ENCODE measurements at places on chromosomes 7 and 10.

- DNase-seq: no peak
These were observed 206.1 kb upstream of the CELF2 start for GRCh38 chr10:10811562-10811961.

- no peak for DNase-seq
These were observed 71.4 kb downstream of the NEURL1 start for GRCh38 chr10:103564776-103565520.

DNA sequence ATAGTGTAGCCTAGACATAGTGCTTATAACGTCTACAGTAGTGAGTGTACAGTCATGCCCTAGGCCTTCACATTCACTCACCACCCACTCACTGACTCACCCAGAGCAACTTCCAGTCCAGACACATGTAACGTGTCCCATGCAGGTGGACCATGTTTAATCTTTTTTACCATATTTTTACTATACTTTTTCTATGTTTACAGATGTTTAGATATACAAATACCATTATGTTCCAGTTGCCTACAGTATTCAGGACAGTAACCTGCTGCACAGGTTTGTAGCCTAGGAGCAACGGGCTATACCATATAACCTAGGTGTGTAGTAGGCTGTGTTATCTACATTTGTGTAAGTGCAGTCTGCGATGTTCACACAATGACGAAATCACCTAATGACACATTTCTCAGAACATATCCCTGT lies 11.0 kb downstream of the MPP7 start:
- DNase-seq: peak; percentile 11

GRCh38 chr7:139526578-139527544 lies 3.4 kb downstream of the CLEC2L start:
- no peak for DNase-seq

DNA sequence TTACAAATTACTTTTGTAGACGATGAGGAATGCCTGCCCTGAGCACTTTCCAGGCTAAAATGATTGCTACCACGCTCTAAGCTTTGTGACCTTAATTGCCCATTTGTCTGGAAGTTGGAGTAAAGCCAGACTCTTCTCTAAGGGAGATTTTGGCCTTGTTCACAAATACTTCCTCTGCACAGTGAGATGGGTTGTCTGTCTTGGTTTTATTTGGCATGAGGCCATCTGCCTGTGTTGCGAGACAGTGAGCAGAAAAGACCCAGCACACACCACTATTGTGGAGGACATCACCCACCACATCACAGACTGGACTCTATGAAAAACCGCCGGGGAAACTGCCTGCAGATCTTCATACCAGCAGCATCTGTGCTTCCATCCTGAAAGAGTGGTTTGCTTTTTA lies 138.4 kb downstream of the BICC1 start:
- no peak for DNase-seq

DNA sequence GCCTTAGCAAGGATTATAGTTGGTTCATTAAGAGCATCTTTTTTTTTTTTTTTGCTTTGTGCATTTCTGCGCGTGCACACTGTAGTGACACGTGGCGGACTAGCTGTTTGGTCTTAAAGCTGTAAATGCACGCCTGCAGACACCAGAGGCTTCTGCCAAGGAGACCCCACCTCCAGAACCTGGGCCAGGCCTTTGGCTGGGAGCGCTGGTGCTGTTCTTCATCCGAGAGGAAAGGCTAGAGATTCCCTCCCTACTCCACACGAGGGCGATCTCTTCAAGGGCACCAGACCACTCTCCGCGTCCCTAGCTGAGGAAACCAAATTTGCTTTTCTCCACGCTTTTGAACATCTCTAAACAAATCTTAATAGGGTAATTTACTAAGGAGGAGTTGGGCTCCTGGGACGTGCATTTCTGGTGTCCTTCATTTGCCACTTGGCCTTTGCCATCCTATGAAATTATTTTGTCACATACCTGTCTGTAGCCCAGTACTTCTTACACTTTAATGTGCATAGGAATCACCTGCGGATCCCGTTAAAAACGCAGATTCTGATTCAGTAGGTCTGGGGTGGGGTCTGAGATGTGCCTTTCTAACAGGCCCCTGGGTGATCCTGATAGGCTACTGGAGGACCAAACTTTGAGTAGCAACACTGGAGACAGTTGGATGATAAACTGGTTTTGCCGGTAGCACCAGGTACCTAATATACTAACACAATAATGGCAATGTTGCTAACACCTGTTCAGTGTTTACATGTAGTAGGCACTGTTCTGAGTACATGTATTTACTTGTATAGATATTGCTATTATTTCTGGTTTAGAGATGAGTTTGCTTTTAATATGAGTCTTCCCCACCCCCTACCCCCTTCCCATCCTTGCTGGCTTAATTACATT lies 1.3 kb upstream of the SLC26A5 start:
- DNase-seq: no peak

DNA sequence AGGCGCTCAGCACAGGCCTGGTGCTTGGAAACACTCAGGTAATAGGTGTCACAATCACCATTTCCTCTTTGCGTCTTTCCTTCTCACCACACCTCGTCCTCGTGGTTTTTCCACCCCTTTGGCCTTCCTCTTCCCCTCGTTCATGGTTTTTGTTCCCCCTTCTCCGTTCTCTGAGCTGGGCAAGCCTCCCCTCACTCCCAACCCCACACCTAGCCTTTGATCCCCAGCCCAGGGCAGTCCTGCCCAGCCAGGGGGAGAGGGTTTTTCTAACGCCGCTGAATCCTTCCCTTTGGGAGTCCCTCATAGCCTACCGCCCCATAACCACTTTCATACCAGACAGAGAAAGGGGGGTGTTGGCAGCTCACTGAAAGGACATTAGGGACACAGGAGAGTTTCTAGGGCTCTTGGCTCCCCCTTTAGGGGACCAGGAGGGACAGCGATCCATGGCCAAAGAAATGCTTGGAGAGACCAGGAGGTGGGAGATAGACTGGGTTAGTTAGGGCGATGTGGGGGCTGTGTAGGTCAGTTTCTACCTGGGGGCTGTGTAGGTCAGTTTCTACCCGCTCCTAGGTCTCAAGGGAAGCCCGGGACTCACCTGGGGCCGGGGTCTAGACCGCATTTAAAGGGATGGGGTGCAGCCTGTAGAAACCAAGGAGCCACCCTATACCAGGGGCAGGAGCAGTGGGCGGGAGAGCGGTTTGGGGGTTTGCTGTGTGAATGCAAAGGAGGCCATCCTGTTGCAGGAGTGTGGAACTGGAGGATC lies 1.4 kb downstream of the EPHB4 start:
- no peak for DNase-seq

Measured in stimulated activated CD8-positive, alpha-beta memory T cell treated with anti-CD3 and anti-CD28 coated beads, Interleukin-4, amount 100 ng/mL, for 24 hours (primary cell).